Stimulated activated CD8-positive, alpha-beta memory T cell treated with anti-CD3 and anti-CD28 coated beads, Interleukin-2, amount 100 ng/mL, for 48 hours (primary cell): ENCODE measurements at places on chromosomes 6 and 20.

GRCh38 chr6:52588710-52589091 is 11.8 kb upstream of the TRAM2 start:
- DNase-seq, result no peak

GRCh38 chr6:53899512-53899911 is 104.7 kb downstream of the LRRC1 start:
- no peak for DNase-seq

GRCh38 chr6:160417550-160417949 is 69.4 kb downstream of the SLC22A3 start:
- no peak for DNase-seq

DNA sequence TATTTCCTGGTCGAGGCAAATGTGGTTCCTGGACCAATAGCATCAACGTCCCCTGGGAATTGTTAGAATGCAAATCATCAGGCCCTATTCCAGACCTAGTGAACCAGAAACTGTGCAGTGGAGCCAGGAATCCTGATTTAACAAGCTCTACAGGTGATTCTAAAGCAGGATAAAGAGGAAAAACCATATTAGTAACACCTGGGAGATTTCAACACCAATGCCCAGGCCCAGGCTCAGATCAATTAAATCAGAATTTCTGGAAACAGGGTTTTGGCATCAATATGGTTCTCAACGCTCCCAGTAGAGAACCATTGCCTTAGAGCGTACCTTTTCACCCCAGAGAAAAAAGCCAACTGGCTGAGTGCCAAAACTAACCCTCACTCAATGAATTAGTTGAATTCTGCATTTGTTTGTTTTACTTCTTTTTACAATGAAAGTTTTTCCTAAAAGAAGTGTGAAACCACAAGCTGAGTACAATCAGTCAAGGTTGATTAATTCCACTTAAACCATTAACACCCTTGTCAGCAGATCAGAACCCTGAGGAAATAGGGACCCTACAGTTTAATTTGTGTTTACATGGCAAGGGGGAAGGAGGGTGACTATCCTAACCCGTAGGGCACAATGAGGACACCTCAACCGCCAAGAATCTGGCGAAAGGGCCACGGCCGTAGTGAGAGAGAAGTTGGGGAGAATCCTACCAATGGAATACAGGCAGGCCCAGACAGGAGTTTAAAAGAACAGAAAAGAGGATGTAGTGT is 34.9 kb upstream of the LOC128125822 start:
- DNase-seq, result no peak

DNA sequence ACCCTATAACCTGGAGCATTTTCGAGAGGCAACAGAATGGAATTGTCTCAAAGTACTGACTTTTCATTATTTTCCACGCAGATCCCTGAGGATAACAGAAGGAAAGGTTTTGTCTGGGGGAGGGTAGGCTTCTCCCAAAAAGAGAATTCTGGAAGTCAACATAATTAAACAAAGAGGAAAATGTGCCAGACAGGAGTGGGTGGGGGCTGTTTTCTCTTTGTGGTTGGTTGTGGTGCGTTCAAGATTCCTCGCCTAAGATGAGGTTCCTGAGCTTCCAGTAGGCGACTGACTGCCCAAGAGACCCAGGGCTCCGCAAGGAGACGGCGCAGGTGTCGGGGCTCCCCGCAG is 70.4 kb downstream of the SOX4 start:
- no peak for DNase-seq

DNA sequence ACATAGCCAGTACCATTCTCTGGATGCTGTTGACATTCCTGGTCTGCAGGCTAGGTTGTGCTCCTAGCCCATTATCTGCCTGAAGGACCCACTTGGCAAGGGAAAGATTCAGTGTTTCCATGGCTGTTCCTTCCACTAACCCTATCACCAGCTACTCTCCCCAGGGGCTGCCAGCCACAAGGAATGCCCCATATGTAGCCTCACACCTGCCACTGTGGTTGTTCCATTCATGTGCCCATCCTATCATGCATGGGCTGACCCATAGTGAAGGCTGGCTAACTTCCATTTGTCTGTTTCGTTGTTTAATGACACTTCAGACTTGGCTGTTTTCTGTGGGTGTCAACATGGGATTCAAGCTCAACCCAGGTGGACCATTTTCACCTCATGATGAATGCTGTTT is 25.6 kb upstream of the HLA-A start:
- no peak for DNase-seq

DNA sequence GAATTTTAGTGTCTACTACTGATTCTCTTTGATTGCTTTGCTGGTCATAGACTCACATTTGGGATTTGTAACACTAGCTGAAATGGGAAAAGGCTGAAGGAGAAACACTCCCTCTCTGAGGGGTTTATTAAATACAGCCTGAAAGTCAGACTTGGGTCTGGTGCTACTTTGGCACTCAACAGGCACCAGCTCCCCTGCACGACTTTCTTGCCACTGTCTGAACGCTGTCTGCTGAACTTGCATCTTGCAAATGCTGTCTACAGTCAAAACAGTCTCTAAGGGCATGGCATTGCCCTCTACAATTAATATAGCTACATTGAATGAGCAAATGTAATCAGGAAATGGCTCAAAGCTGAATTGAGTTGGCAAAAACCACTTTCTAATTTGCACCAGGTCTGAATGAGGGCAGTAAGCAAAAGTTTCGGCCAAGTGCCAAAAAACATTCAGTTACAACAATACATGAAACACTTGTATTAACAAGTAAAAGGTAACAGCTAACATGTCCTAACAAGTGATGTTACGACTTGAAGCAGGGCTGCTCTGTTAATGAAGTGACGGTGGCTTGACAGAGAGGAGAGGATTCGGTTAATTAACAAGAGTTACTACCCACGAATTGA is 119.5 kb downstream of the FOXC1 start:
- DNase-seq, result no peak

DNA sequence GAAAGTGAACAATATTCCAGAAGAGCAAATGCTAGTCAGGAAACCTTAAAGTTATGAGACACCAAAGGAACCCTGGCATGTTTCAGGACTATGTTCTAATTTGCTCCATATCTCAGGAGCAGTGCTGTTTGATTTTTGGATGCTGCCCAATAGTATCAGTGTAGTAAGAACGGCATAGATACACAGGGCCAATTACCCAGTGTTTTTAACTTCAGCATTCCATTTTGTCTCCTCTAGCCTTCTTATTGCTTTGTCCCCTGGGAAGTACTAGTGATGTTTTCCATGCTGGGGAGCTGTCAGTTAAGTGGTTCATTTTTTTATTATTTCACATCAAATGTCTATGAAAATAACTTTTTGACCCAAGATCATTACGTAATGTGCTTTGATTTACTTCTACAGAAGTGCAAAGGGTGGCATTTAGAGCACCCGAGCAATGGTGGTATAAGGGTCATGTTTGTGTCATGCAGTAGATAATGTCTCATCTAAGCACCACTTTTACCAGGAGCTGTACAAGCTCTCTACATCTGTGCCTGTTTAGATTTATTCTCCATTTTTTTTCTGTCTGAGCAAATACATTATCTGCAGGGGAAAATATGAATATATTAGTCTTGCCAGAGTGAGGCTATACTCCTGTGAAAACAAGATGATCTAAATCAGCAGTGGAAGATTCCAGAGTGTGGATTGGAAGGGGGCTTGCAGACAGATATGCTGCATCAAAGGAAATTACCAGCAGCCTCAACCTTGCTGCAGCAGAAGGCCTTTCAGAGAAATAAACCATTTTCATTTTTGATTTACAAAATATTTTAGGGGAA is 198.8 kb upstream of the OPRM1 start:
- DNase-seq, result no peak

- no peak for DNase-seq
Measured at GRCh38 chr20:47814632-47815415, 29.5 kb upstream of the SULF2 start.
